ENCODE measurements at places on chromosomes 7 and 10.

DNA sequence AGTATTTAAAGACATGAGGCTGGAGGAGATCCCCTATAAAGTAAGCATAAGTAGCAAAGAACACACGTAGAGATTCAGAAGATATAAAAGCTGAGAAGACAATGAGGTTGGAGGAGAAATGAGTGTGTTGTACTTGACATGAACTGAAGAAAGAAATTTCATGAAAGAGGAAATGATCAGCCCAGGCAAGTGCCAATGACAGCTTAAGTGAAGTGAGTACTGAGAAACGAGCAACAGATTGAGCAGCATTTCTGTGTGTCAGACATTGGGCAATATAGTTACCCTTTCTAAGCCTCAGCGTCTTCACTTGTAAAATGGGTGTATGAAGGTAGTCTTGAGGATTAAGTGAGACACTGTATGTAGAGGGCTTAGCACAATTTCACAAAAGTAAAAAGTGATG lies 4.8 kb upstream of the LIPA start:
- no peaks in the 10 kb centered on the region for H3K27me3 ChIP-seq
- H3K36me3 ChIP-seq, result peaks cover 11% of the 10 kb centered on the region
- no peak overlapping the region for H3K27ac ChIP-seq
- H3K4me1 ChIP-seq, result peaks cover 10% of the 10 kb centered on the region

GRCh38 chr7:132677918-132678317 lies 101.6 kb upstream of the PLXNA4 start:
- DNase-seq, result no peak
- H3K4me1 ChIP-seq, result peaks cover 3% of the 10 kb centered on the region
- no peaks in the 10 kb centered on the region for H3K36me3 ChIP-seq
- H3K27ac ChIP-seq, result no peak overlapping the region
- peaks cover 12% of the 10 kb centered on the region for H3K27me3 ChIP-seq
- H3K4me3 ChIP-seq, result no peak overlapping the region

GRCh38 chr10:71421075-71421434 lies 24.3 kb downstream of the CDH23 start:
- no peaks in the 10 kb centered on the region for H3K36me3 ChIP-seq
- no peak overlapping the region for H3K4me3 ChIP-seq
- H3K27me3 ChIP-seq, result peaks cover 33% of the 10 kb centered on the region
- DNase-seq, result no peak
- H3K4me1 ChIP-seq, result no peaks in the 10 kb centered on the region

DNA sequence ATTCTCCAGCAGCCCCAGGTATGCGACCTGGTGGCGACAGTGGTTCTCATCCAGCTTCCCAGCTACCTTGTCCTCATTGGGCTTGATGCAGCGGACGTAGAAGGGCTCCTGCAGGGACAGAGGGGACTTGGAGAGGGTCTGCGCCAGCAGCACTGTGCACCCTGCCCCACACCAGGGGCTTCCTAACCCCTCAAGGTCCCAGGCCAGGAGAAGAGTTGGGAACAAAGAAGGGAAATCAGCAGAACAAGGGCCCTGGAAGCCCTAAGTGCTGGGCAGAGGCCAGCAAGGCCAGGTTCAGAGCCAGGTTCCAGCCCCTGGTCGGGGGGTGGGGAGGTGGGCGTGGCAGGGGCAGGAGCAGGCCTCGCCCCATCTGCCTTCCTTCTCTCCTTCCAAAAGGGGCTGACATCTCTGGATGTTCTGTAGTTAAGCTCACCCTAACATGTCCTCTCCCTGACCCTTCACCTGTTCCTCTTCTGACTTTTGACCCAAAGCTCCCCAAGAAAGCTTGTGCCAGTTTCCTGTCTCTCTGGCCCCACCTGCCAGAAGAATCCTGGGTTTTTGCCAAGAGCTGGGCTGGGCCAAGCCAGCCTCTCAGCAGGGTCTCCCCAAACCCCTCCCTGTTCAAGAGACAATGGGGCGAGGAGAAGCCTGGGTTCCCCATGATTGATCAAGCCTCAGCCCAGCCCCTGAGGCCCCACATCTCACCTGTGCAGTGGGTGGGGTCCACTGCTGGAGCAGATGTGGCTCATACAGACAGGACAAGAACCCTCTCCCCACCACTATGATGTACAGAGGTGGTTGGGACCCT lies 11.9 kb downstream of the MYO1G start:
- DNase-seq, result no peak
- peak overlapping the region; percentile 65 for H3K27ac ChIP-seq
- no peaks in the 10 kb centered on the region for H3K27me3 ChIP-seq
- H3K36me3 ChIP-seq, result peaks cover 43% of the 10 kb centered on the region
- peaks cover 23% of the 10 kb centered on the region for H3K4me1 ChIP-seq
- H3K4me3 ChIP-seq, result no peak overlapping the region

GRCh38 chr7:131482800-131483199 lies 73.6 kb downstream of the PODXL start:
- no peak overlapping the region for H3K27ac ChIP-seq
- H3K4me3 ChIP-seq, result no peak overlapping the region
- no peaks in the 10 kb centered on the region for H3K27me3 ChIP-seq
- peaks cover 25% of the 10 kb centered on the region for H3K36me3 ChIP-seq
- H3K4me1 ChIP-seq, result peaks cover 4% of the 10 kb centered on the region
- no peak for DNase-seq

DNA sequence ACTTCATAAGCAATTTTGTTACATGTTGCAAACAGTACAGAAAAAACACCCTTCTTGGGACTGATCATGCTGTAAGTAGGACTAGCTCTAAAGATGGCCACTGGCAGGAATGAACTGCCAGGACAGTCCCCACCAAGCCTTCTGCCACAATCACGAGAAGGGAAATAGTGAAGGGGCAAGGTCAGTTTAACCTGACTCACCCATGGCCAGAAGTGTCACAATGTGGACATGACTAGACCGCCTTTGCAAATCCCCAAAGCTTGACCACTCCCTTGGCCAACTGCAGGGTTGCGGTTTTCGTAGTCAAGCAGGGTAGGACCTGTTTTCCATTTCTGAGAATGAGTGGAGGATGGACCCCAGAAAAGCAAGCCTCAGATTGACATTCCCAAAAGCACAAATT lies 19.4 kb upstream of the FRAT2 start:
- no peak for DNase-seq
- H3K36me3 ChIP-seq, result peaks cover 29% of the 10 kb centered on the region
- no peak overlapping the region for H3K27ac ChIP-seq
